ENCODE measurements at places on chromosomes 1 and 21. TPM values are rescaled to one million over a fixed set of nuclear protein-coding genes. Genes with fewer than 3 reads are reported as not detected.

ARMH1 gene
- total RNA-seq: 1.6 TPM

GRIK3 gene
- 0.71 TPM for total RNA-seq

TAS1R1 gene
- 2.7 TPM for total RNA-seq

DNA sequence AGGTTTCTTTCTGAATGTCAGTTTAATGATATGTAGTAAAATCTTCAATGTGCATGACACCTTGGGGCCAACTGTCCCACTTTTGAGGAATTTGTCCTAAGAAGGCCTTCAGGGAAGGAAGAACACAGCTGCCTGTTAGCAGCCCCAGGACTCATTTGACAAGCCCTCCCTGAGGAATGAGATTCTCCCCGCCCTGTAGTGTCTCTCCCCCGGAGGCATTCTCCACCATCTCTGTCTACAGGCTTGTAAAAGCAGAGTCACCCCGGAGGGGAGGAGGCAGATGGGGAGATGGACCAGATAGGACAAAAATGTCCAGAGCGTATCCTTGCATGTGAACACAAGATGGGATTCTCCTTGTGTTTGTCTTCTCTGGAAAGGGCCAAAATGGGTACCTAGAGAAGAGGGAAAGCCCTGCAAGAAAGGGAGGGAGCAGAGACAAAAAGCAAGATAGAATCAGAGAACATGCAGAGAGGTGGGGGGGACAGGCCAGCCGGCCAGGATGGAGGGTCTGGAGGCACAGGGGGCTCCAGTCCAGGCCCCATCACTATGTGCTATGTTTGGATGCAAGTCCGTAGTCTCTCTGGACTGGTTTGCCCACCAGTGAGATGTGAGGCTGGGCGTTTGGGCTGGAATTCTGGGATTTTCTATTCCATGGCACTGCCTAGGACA, 12.0 kb upstream of the WNT3A start:
- no peak for DNase-seq
- H3K4me3 ChIP-seq: no peak overlapping the region
- peaks cover 11% of the 10 kb centered on the region for H3K27me3 ChIP-seq
- H3K36me3 ChIP-seq: no peaks in the 10 kb centered on the region

GRCh38 chr1:31665234-31665878, 20.7 kb upstream of the PEF1 start:
- no peak overlapping the region for H3K4me3 ChIP-seq
- H3K36me3 ChIP-seq: peaks cover 50% of the 10 kb centered on the region
- DNase-seq: peak; percentile 89
- H3K4me1 ChIP-seq: peaks cover 68% of the 10 kb centered on the region
- H3K27ac ChIP-seq: peak overlapping the region; percentile 80
- H3K27me3 ChIP-seq: no peaks in the 10 kb centered on the region

DNA sequence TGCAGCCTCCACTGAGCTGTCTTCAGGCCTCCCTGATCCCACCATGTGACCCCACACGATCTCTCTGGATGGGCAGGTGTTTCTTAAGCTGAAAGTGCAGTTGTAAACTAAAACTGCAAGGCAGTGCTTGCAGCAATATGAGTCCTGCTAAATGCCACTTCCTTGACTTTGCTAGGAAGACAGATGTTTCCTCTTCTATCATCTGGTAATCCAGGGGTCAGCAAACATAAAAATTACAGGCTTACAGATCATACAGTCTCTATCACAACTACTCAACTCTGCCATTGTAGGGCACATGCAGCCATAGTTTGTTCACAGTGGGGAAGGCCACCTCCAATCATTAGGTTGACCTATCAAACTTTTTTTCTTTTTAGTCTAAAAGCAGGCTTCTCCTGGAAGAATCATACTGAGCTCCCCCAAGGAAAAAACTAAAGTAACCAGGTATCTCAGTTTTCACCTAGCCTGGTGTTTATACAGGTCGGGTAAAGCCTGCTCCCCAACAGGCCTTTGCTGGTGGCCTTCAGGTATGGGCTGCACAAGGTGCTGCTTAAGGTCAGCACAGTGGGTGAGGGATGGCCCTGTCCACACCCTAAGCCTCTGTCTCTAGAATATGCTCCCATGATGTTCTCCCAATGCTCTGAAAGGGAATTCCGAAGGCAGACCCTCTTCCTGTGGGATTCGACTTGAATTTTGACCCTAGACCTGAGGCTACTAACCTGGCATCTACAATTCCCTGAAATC, 10.8 kb downstream of the ABCA4 start:
- no peaks in the 10 kb centered on the region for H3K36me3 ChIP-seq
- peak; percentile 66 for DNase-seq
- H3K4me1 ChIP-seq: peaks cover 16% of the 10 kb centered on the region
- H3K4me3 ChIP-seq: no peak overlapping the region
- peaks cover 11% of the 10 kb centered on the region for H3K27me3 ChIP-seq
- H3K27ac ChIP-seq: peak overlapping the region; percentile 65

DNA sequence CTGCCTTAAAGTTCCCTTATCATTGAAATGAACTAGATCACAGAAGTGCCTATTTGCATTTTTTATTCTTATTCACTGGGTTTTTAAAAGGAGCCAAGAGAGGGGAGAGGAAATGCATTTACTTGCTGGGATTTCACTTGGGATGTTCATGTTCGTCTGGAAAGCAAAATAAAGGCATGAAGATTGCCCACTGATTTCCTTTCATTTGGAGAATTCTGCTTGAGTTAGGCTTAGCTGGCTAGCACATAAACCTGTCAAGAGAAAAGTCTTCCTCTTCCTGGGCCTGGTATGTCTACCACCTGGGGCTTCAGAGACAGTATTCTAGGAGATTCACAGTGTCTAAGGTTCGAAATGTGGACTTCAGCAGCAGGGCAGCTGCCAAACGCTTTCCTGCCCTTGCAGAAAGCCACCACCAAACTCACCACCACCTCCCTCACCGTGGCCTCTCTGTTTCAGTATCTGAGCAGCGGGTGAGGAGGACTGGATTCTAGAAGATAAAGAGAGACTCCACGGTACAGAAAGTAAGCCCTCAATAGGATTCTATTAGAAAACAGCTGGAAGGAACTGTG, 44.5 kb downstream of the HIVEP3 start:
- H3K4me3 ChIP-seq: no peak overlapping the region
- peaks cover 23% of the 10 kb centered on the region for H3K4me1 ChIP-seq
- no peaks in the 10 kb centered on the region for H3K36me3 ChIP-seq
- no peak for DNase-seq
- no peak overlapping the region for H3K27ac ChIP-seq

DNA sequence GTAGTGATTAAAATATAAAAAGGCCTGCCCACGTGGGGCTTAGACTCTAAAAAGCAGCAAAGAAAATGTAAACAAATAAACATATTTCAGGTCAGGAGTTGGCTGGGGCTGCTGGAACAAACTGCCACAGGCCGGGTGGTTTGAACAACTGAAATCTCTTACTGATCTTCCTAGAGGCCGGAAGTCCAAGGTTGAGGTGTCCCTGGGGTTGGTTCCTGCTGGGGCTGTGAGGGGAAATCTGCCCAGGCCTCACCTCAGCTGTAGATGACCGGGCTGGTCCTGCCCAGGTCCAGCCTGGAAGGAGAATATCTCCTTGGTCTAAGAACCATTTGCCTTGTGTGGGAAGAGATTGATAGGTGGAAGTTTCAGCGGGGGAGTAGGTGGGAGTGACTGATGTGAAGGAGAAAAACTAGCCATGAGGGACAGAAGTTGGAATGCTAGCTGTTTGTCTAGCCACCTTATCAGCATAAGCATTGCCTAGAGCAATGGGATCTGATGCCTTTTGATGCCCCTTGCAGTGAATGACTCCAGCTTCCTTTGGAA, 221.1 kb downstream of the DYRK1A start:
- no peaks in the 10 kb centered on the region for H3K27me3 ChIP-seq
- H3K4me1 ChIP-seq: peaks cover 1% of the 10 kb centered on the region
- no peak overlapping the region for H3K4me3 ChIP-seq
- H3K27ac ChIP-seq: no peak overlapping the region
- DNase-seq: no peak
